Coronary artery (tissue), 2 donors: ENCODE measurements at places on chromosomes 11 and 22.

DNA sequence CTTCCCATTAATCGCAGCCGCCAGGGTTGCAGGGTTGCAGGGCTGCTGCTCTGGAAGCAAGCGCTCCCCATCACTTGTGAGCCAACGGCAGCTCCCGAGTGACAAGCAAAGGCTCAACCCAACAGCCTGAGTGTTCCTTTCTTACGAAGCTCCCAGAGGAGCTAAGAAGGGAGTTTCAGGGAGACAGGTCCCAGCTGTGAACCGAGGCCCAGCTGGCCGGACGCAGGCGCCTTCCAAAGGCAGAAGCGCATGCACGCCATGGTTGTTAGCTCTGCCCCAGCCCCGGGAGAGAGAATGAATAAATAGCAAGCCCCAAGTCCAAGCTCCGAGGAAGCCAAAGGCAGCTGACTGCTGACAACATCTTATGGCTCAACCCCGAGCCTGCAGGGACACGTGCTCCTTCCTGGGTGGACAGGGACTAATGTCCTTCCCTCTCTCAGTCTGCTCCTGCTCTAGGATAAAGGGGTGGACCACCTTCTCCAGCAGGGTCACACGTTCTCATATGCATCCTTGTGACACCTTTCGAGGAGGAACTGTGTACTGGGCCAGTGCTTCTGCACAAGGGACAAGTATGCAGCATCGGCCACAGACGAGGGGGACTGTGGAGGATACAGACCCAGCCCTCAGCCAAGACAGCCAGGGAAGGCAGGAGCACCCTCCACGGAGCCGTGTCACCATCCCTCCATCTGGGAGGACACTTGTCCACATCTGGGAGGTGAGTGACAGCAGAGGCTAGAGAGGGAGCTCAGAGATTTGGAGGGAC is 29.9 kb downstream of the SHANK2 start:
- peak; percentile 55 for DNase-seq

- no peak for DNase-seq
Observed at GRCh38 chr11:55658608-55659007, 3.4 kb upstream of the OR4C6 start.

DNA sequence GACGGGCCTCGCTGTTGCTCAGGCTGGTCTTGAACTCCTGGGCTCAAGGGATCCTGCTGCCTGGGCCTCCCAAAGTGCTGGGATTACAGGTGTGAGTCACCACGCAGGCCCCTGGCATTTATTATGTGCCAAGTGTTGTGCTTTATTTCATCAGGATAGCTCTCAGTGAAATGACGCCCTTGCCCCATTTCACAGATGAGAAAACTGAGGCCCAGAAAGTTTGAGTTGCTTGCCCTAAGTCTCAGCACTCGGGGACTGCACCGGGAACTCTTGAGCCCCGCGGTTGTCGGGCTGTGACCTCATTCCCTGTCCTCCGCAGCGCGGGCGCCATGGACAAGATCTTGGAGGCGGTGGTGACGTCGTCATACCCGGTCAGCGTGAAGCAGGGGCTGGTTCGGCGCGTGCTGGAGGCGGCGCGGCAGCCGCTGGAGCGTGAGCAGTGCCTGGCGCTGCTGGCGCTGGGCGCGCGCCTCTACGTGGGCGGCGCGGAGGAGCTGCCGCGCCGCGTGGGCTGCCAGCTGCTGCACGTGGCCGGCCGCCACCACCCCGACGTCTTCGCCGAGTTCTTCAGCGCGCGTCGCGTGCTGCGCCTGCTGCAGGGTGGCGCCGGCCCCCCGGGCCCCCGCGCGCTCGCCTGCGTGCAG is 7.3 kb downstream of the USP35 start:
- DNase-seq, result no peak

GRCh38 chr22:43118953-43119458 is 8.5 kb downstream of the BIK start:
- no peak for DNase-seq

- no peak for DNase-seq
Observed at GRCh38 chr22:16969508-16970327, 38.3 kb downstream of the GAB4 start.

- no peak for DNase-seq
Observed at GRCh38 chr11:126424471-126425039, 69.1 kb downstream of the ST3GAL4 start.
